ENCODE measurements at places on chromosomes 2 and 18.

DNA sequence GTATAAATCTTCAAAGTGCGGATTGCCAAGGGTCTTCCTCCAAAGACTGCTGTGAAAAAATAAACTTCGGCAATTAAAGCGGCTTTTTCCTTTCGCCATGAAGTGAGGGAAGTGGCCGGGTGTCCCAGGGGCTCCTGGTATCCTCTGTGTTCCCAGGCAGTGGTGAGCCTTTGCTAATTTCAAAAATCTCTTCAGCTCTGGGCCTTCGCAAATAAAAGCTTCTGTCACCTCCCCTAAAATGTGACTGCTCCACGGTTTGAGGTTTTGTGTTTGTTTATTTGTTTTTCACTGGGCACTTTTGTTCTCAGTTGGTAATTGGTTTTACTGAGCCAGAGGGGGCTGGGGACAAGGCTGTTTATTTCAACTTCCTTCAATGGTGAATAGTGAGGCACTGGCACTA lies 270.1 kb upstream of the POU3F3 start:
- no peak for DNase-seq

DNA sequence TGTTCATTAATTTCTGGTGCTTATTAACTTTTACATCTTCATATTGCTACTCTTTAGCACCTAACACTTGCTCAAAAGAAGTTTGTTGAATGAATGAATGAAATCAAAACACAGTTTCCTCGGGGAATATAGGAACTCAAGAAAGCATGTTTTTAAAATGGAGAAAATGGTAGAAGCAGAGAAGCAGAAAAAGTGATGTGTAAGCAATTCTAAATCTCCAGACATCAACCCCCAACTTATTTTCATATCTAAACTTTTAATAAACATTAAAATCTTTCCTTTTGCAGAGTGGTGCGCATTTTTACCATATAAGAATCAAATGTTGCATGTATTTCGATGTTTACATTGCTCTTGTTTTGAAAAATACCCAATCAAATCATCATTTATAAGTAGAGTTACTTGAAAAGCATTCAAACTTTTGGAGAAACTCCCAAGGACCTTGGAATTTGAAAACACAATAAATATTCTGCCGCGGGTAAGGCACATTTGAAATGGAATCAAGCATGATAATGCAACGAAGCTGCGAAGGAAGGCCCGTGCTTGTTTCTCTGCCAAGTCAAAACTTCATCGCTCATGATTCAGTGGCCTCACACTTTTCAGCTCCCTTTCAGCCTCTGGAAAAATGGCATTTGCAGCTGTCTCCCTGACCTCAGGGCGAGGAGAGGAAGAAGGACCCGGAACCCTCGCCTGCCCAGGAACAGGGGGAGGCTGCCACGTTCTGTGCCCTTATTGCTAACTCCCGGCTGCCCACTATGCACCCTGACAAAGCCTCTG lies 26.7 kb upstream of the SMIM21 start:
- DNase-seq: peak; percentile 44

DNA sequence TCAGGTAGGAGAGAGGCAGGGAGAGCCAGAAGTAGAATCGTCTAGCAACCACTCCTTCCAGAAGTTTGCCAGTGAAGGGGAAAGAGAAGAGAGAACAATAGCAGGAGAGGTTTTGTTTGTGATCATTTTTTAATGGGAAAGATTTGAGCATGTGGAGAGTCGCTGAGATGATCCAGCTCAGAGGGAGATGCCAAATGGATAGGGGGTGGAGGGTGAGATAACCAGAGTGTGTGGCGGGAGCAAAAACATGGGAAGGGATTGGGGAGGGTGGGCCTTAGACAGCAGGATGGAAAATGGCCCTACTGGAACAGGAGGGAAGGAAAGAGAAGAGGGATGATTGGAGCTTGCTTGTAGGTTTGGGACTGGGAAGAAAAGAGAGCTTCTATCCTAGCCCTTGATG lies 269.8 kb downstream of the GLI2 start:
- no peak for DNase-seq

DNA sequence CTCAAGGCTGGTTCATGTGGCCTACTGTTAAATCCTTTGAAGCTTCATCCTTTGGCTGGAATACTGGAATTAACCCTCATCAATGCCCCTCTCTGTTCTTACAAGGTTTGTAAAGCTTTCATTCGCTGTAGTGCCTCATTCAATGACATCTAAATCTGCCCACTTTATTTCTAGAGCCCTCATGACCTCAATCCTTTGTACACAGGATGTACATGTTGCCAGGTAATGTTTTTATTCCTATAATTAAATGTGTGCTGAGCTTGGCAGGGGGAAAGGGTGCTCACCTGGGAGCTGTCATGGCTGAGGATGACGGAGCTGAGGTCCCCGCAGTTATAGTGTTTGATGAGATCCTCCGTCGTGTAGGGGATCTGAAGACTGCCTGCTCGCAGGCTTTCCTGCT lies 39.3 kb downstream of the TRABD2A start:
- no peak for DNase-seq

- DNase-seq: no peak
Measured at GRCh38 chr2:17578466-17578928, 38.0 kb downstream of the VSNL1 start.

DNA sequence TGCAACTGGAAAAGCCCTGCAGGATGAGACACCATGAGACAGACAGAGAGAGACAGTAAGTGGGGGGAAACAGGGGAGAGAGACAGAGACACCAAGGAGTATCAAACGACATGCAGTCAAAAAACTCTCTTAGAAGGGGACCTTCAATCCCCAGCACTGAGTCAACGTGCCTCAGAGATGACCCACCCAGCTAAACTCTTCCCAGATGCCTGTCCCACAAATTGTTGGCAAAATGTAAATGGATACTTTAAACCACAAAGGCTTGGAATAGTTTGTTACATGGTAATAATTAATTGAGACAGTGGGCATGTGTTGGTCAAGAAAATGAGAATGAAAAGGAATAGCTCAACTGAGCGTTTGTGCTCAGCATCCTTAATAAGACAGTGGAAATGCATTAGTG lies 98.3 kb downstream of the GRB14 start:
- no peak for DNase-seq

GRCh38 chr18:28684746-28685355 lies 507.9 kb upstream of the CDH2 start:
- DNase-seq: no peak

DNA sequence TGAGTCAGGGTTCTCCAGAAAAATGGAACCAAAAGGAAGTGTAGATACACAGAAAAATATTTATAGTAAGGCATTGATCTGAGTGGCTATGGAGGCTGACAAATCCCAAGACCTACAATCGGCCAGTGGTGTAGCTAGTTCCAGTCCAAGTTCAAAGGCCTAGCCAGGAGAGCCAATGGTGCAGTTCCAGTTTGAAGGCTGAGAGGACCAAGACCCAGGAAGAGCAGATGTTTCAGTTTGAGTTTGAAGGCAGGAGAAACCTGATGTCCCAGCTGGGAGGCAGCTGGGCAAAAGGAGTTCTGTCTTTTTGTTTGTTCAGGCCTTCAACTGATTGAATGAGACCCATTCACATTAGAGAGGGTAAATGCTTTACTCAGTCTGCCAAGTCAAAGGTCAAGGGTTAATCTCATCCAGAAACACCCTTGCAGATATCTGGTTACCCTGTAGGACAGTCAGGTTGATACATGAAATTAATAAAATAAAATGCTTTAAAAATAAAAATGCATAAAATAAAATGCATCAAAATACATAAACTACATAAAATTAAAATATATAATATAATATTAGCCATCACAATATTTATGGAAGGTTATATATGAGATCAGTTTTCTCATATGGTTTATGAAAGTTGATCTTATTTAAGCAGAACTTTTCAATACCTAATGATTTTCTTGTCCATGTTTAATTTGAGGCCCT lies 38.7 kb downstream of the KCNE4 start:
- no peak for DNase-seq

- DNase-seq: no peak
Measured at GRCh38 chr18:79952996-79953559, 1.6 kb upstream of the SLC66A2 start.

- DNase-seq: no peak
Measured at GRCh38 chr2:11368059-11368572, 23.7 kb upstream of the ROCK2 start.

DNA sequence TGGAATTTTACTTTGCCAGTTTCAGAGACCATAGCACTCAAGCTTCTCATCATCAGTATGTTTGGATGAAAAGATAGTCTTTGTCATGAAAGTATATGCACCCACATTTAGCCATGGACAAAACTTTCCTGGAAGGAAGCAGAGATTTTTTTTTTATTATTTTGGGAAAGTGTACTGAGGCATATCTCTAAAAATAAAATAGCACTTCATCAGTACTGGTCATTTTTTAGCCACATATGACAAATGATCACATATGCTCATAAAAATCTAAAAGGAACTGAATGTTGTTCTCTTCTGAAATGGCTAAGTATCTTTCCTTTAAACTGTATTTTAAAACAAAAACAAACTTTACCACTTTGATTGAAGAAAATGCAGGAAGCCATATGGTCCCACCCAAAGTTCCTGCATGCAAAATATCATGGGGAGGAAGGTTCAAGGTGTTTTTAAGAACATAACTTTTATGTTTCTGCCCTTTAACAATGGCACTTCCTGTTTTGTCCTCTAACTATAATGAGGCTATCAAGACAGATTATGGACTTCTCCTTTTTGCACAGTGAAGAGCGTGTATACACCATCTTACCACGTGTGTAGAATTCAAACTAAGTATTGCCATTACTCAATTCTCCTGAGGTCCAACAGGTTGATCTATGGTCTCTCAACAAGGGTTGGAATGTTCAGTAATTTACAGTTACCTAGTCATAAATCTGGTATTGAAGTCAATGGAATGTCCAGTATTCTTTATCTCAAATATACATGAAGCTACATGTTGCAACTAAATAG lies 77.1 kb upstream of the SLC39A10 start:
- DNase-seq: no peak

GRCh38 chr2:180203972-180204371 lies 196.9 kb upstream of the CWC22 start:
- no peak for DNase-seq
